ENCODE measurements at places on chromosomes 2 and 18.

- no peak for DNase-seq
Observed at GRCh38 chr2:110820128-110820527, 87.8 kb downstream of the ACOXL start.

DNA sequence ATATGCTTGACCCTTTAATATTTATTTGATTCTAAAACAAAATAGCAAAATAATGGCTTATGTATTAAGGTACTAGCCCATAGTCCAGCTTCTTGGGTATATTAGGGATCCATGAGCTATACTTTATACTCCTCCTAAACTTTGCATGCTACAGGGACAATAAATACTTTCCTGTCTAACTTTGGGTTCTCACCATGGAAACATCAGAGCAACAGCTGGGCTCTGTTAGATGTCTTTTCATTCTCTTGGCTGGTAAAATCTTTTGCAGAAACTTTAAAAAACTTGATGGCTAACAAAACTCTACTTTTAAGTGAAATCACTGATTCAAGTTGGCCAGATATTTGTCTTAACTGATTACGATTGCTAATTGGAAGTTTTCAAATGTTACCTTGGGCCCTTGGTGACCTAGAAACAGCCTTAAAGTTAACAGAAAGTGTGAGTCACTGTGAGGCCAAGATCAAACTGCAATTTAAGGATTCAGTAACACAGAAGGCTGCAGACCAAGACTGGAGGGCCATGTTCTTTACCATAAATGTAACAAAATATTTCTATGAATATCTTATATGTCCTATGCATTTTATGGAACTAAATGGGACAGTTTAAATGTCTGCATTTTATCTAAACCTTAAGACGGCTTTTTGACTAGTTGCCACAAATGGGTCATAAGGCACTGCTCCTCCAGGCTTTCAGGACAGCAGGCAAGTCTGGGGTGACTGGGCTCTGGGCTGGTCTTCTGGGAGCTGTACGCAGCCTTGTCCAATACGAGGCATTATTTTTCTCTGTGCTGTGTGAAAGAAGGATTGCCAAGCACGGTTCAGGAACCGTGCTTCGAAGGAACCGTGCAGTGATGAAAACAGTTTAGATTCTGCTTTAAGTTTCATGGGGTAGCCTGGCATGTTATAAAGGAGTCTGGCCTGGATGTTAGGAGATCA, 188.5 kb downstream of the TPGS2 start:
- peak; percentile 38 for DNase-seq

GRCh38 chr2:165692906-165693305, 101.1 kb downstream of the GALNT3 start:
- DNase-seq = no peak

GRCh38 chr2:9768388-9768787, 74.9 kb upstream of the TAF1B start:
- no peak for DNase-seq

DNA sequence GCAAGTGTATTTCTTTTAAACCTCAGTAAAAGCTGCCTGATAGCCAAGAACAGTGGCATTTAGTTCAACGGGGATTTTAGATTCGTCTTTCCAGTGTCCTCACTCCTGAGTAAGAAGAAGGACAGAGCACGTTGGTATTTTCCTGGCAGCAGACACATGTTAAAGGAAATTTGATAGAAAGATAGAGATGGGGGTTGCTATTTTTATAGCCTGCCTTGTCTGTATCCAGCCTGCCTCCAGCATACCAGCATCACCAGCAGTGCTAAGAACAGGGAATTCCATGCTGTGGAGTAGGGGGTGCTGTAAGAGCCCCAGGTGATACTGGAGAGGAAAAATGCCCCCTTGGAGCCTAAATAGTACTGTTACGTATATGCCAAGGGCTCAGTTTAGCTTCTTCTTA, 1.1 kb upstream of the SMYD1 start:
- no peak for DNase-seq

- DNase-seq = no peak
Observed at GRCh38 chr18:32301976-32302743, 112.3 kb downstream of the MEP1B start.

DNA sequence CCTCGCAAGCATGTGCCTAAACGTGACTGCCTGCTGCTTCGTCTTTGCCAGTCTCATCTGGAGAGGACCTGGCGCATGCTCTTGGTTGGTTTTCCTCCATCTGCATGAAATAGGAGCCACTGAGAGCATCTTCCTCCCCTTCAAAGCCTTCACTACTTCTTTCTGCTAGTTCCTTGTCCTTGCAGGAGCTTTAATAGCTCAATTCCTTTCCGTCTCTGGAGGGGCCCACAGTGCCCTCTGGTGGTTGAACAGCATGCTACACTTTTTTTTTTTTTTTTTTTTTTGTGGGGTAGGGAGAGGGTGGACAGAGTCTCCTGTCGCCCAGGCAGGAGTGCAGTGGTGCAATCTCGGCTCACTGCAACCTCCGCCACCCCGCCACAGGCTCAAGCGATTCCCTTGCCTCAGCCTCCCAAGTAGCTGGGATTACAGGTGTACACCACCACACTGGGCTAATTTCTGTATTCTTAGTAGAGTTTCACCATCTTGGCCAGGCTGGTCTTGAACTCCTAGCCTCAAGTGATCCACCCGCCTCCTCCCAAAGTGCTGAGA, 59.6 kb downstream of the SP110 start:
- DNase-seq = no peak

- no peak for DNase-seq
Observed at GRCh38 chr18:49135877-49136276, 185.1 kb upstream of the SMAD7 start.

GRCh38 chr18:34544930-34545329, 165.2 kb upstream of the DTNA start:
- no peak for DNase-seq

DNA sequence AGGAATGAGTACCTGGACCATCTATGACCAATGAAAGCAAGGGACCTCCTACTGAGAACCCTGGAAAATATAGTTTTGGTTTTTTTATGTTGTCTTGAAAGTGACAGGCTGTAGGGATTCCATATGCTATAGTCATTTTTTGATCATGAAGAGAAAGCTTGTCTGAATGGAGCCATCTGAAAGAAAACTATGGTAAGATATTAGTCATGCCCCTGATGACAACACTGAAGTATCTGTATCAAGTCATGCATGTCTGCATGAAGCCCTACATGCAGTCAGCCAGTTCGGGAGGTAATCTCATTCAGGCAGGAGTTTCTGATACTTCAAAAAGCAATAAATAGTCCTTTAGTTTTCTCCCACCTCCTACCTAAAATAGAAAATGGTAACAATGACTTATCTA, 1042.0 kb downstream of the DPP10 start:
- no peak for DNase-seq

DNA sequence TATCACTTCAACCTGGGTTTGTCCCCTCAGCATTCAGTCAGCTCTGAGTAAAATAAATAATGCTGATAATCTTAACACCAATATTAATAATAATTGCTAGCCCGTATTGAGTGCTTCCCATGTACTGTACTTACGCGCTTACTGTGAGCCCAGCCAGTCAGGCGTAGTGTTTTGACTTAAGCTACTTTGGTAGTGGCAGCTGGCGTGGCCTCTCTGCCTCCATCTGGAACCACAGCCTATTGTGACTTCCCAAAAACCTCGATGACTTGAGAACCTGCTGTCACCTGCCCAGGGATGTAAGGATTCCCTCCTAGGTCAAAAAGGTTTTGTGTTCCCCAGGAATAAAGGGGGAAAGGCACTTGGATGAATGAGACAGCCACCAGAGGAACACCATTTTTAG, 53.2 kb downstream of the SUMO1 start:
- no peak for DNase-seq

DNA sequence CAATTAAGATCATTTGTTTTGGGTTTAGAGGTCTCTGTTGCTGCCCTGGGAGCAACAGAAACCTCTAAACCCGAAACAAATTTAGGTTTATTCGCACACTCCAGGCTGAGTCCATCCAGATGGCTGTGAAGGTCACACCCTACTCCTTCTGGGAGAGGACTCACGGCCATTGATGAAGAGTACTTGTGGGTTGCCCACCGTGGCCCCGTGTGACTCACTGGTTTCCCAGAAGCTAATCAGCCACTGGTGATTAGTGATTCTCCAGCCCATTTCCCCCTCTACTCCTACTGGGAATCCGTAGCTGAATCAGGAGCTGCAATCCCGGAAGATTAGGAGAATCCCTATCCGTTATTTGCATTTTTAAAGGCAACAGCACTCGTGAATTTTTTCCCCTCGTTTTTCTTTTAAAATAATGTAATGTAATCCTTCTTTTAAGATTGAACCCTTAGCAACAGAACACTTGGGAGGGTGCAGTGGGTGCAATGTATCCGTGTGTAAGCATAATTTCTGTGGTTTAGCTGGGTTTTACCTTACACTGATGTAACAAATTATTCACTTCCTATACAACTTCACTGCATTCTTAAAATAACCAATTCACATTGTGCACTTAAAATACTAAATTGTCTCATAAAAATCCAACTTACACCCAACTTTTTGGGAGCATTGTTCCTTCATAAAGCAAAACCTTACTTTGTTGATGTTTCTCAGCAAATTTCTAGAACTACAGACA, 27.5 kb upstream of the EPAS1 start:
- DNase-seq = no peak

- no peak for DNase-seq
Observed at GRCh38 chr2:11923935-11924334, 177.5 kb downstream of the LPIN1 start.

DNA sequence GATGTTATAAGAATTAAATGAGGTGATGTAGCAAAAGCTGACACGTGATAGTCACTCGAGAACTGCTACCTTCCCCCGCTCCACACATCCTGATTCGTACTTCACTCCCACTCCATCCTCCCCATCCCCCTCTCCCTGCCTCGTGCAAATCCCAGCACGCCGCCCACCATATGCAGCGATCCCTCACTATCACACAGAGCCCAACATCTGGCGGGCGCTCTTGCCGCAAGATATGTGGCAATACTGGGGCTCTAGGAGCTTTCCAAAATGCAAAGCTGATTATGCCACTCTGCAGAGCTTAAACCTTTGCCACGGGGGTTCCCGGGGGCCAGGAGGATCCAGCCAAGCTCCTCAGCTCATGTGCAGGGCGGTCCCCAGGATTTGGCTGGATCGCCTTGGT, 37.4 kb downstream of the DNMT3A start:
- DNase-seq = no peak

DNA sequence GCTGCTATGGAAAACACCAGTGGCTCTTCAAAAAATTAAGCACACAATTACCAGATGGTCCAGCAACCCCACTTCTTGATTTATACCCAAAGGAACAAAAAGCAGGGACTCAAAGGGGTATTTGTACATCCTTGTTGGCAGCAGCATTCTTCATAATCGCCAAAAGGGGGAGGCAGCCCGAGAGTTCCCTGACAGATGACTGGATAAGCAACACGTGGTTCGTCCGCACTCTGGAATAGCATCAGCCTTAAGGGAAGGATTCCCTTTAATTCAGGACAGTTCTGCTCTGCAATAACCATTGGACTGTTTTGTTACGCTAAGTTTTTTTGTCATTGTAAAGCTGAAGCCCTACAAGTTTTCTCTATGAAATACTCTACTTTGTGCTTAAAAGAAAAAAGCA, 76.7 kb upstream of the TWIST2 start:
- DNase-seq = no peak

- no peak for DNase-seq
Observed at GRCh38 chr2:164771897-164772296, 69.7 kb downstream of the COBLL1 start.

GRCh38 chr2:39492095-39492590, 55.1 kb upstream of the MAP4K3 start:
- DNase-seq = no peak

GRCh38 chr2:24739354-24740025, 53.7 kb downstream of the PTRHD1 start:
- DNase-seq = no peak

Measured in right renal pelvis (tissue), 4 donors.